IMR-90 (cell line): ENCODE measurements at places on chromosomes 1 and 21. TPM values are rescaled to one million over a fixed set of nuclear protein-coding genes. Genes with fewer than 3 reads are reported as not detected.

- DNase-seq: no peak
- no peaks in the 10 kb centered on the region for H3K4me1 ChIP-seq
- no peaks in the 10 kb centered on the region for H3K36me3 ChIP-seq
Measured at GRCh38 chr1:247177755-247178154, 5.9 kb upstream of the ZNF124 start.

DNA sequence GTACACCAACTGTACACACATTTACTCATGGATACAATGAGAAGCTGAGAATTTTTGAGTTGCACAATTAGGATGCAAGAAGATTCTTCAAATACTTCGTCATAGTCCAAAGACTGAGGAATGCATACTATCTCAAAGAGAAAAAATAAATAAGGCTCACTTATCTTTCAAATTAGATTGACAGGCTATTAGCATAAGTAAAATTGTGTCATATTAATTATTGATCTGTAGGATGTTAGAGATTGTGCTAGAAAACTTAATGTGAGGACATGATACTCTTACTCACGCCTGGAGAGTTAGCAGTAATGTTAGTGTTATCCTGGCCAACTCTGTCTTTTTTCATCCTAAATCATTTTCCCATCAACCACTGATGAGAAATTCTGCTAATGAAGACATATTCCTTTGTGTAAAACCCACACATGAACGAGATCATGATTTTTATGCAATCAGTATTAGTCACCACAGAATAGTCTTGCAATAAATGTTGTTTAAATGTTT is 659.0 kb downstream of the LTN1 start:
- peak; percentile 75 for DNase-seq
- H3K4me1 ChIP-seq: peaks cover 9% of the 10 kb centered on the region
- H3K27me3 ChIP-seq: no peaks in the 10 kb centered on the region
- H3K27ac ChIP-seq: peak overlapping the region; percentile 81; the same call in 1 of the 2 replicates
- no peak overlapping the region for H3K4me3 ChIP-seq

LAD1 gene
- total RNA-seq: under 0.01 TPM in 1 of 2 replicates, not detected in the other

CTSE gene
- total RNA-seq: not detected in 2 replicates

DNA sequence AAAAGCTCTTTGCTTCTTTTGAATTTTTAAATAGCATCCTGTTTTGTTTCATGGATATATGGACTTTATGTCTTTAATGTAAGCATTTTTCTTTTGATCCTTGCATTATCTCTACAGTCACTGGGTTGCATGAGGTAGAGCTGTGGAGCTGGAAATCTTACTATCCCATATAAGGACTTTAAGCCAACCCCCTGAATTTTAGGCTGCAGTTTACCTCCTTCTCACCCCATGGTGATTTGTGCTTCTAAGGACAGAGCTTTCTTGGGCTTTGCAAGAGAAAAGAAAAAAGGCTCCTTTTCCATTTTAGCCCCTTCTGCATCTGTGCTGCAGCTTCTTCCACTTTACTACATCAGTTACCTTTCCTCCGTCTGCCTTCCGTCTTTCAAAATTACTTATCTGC is 373.8 kb downstream of the HHAT start:
- H3K4me1 ChIP-seq: no peaks in the 10 kb centered on the region
- H3K27ac ChIP-seq: no peak overlapping the region
- no peak for DNase-seq
- no peaks in the 10 kb centered on the region for H3K36me3 ChIP-seq
- no peaks in the 10 kb centered on the region for H3K27me3 ChIP-seq
- H3K4me3 ChIP-seq: no peak overlapping the region

- DNase-seq: no peak
- H3K36me3 ChIP-seq: no peaks in the 10 kb centered on the region
- H3K4me3 ChIP-seq: no peak overlapping the region
- no peak overlapping the region for H3K27ac ChIP-seq
- H3K4me1 ChIP-seq: peaks cover 3% of the 10 kb centered on the region
Measured at GRCh38 chr1:47223921-47224675, 7.9 kb downstream of the TAL1 start.

- peak overlapping the region; percentile 88 for H3K4me3 ChIP-seq
- no peaks in the 10 kb centered on the region; the same call in 1 of the 2 replicates for H3K36me3 ChIP-seq
- no peak for DNase-seq
- peak overlapping the region; percentile 89 for H3K27ac ChIP-seq
- H3K27me3 ChIP-seq: no peaks in the 10 kb centered on the region
- H3K4me1 ChIP-seq: peaks cover 2% of the 10 kb centered on the region; the same call in 1 of the 2 replicates
Measured at GRCh38 chr1:50968821-50969610, 1.0 kb upstream of the CDKN2C start.
